Stimulated activated CD4-positive, alpha-beta T cell treated with anti-CD3 and anti-CD28 coated beads, TNF-alpha, amount 100 ng/mL, for 1 hour (primary cell): ENCODE measurements at places on chromosomes 5 and 9.
A peak's percentile ranks its signal among the peaks of the same experiment; 100 is the strongest.

GRCh38 chr5:178586396-178586795 lies 3.8 kb downstream of the COL23A1 start:
- no peak for DNase-seq

GRCh38 chr9:35832814-35833213 lies 3.8 kb downstream of the TMEM8B start:
- no peak for DNase-seq

GRCh38 chr5:107744418-107745330 lies 73.9 kb upstream of the EFNA5 start:
- no peak for DNase-seq

GRCh38 chr9:99169086-99169485 lies 52.7 kb downstream of the ALG2 start:
- no peak for DNase-seq

DNA sequence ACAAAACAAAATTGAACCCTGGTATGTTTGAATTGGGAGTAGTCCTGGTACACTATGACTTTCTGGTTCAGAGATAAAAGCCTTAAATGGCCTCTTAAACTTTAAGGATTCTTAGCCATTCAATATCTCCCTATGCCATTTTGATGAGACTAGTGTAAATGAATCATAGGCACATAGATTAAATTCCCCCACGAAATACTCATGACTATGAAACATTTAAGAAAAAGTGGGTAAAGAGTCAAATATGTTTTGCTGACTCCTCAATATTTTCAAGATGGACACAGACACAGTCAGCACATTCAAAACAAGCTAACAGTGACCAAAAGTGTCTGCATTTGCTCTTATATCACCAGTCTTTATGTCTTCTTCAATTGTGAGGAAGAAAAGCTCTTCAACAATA lies 278.3 kb downstream of the PDE4D start:
- DNase-seq: no peak

DNA sequence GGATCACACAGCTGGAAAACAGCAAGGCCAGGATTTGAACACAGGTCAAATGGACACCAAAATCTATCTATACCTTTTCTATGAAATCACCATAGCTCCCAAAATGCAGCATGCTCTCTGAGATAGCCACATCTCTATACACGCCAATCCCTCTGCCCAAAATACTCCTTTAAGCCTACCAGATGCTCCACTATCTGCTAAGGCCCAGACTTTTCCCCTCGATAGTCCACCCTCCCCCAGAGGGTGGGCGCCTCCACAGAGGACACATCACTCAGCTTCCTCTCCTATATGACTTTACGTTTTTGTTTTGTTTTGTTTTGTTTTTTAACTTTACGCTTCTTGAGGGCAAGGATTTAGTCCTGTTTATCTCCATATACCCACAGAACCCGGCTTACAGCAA lies 46.8 kb downstream of the MTMR12 start:
- DNase-seq: no peak

- no peak for DNase-seq
Measured at GRCh38 chr5:8726383-8727036, 819.4 kb downstream of the SEMA5A start.

- DNase-seq: no peak
Measured at GRCh38 chr9:119701651-119702050, 332.4 kb upstream of the BRINP1 start.

- DNase-seq: peak; percentile 14
Measured at GRCh38 chr9:29211580-29212396, 1638.5 kb upstream of the C9orf72 start.

- no peak for DNase-seq
Measured at GRCh38 chr9:131594906-131595665, 49.8 kb downstream of the PRRT1B start.

DNA sequence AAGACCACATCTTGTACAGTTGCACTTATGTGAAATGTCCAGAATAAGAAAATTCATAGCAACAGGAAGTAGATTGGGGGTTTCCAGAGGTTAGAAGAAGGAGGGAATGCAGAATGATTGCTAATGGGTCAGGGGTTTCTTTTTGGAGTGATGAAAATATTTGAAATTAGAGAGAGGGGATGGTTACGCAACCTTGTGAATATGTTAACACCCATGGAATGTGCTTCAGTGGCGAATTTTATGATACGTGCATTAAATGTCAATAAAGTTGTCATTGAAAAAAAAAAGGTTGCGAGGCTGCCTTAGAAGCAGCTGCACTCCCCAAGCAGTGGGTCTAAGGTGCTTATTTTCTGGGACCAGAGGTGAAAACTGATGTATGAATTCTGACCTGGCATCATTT lies 64.4 kb upstream of the SUB1 start:
- DNase-seq: no peak

GRCh38 chr5:89900346-89900745 lies 509.2 kb downstream of the CETN3 start:
- no peak for DNase-seq

DNA sequence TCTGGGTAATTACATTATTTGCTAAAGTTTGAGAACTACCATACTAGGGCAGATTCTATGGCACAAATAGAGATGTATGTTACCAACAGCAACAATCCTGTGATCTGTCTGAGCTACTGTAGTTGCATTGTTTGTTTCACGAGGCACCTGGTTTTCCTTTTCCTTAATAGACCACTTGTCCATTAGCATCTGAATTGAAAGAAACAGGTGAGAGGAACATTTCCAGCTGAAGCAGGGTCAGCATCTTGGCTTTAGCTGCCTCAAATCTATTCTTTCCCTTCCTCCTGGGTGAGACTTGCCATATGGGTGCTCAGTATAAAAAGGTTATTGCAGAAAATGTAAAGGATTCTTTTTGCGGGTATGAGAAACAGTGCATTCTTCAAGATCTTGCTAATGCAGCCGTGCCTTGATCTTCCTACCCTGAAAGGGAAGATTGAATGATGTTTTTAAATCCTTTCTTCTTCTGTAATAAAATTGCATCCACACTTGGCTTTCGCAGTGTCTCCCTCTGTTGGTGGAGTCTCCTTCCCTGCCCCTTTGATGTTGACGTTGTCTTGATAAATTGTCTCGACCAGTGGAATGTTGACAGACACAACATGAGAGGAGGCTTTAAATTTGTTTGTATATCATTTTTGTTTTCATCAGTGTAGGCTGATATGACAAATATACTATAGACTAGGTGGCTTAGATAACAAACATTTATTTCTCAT lies 118.0 kb upstream of the BRINP1 start:
- no peak for DNase-seq

- no peak for DNase-seq
Measured at GRCh38 chr9:123642291-123643278, 286.6 kb downstream of the CRB2 start.

- no peak for DNase-seq
Measured at GRCh38 chr5:142587354-142587965, 98.4 kb downstream of the FGF1 start.

DNA sequence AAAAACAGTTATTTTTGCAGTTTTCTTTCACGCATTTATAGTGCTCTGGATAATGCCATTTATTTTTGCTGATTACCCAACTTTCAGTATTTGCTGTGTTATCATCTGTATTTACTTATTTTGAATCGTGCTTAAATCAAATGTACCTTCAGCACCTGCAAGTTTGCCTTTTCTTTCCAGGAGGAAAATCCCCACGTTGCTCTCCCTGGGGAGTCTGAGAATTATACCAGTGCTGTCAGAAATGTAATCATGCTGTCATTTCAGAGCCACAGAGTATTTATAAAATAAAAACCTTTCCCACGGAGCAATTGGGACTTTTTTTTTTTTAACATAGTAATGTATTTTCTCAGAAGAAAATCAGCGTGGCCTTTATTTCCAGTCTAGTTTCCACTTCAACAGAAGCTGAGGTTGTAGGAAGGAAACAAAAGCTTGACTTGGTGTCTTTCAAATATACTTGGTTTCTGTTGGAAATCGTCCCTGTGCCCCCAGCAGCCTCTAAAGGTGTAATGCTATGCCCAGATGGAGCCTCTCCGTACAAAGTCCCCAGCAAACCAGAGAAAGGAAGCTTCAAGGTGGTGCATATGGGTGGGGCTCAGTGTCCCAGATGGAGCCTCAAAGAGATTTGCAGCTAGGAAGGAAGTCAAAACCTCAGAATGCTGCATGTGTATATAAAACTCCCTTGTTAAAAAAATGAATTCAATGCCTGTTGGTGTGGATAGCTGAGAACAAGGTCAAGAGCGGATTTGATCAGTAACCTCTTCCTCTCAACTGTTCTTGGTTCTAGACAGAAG lies 2.1 kb downstream of the GPR150 start:
- no peak for DNase-seq

GRCh38 chr5:93425096-93425495 lies 155.9 kb downstream of the NR2F1-AS1 start:
- no peak for DNase-seq

- no peak for DNase-seq
Measured at GRCh38 chr5:176396330-176396729, 7.8 kb downstream of the HIGD2A start.

DNA sequence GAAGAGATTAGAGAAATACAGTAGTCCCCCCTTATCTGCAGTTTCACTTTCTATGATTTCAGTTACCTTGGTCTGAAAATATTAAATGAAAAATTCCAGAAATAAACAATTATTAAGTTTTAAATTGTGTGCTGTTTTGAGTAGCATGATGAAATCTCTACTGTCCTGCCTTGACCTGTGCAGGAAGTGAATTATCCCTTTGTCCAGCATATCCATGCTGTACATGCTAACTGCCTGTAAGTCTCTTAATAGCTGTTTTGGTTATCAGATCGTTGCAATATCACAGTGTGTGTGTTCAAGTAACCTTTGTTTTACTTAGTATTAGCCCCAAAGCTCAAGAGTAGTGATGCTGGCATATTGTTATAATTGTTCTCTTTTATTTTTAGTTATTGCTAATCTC lies 11.2 kb upstream of the JAK2 start:
- no peak for DNase-seq

DNA sequence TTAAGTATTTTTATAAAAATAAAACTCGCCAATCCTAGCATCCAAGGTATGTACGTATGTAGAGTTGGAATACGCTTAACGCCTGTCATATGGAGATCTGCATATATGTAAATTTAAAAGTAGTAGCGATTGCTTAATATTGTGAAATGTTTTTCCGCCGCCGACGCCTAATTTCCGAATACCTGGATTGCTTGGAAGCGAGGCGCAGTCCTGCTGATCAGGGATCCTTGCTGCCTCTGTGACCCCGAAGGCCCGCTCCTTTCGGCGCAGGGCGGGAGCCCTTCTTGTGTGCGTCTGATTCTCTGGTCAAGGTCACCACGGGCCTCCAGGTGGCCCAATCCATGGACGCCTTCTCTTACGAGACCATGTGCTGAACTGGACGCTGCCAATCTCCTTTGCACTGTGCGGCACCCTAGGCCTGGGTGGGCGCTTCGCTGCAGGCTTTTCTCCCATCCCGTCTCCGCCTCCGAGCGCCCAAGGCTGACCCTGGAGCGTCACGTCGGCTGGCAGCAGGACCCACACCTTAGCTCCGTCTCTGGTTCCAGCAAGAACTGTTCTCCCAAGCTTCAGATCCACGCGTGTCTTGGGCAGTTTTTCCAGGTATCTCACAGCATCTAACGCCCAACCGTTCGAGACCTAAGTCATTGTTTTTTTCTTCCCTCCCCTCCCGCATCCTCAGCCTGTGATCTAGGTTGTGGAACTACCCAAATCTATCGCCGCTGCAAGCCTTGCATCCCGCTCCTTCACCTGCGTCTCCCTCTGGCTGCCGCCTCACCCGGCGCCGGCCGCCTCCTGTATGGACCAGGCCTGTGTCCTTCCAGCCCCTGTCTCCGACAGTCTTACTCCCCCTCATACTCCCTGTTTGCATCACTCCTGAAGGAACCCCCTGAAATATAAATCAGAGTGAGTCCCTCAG lies 3.6 kb upstream of the TRIM41 start:
- no peak for DNase-seq

DNA sequence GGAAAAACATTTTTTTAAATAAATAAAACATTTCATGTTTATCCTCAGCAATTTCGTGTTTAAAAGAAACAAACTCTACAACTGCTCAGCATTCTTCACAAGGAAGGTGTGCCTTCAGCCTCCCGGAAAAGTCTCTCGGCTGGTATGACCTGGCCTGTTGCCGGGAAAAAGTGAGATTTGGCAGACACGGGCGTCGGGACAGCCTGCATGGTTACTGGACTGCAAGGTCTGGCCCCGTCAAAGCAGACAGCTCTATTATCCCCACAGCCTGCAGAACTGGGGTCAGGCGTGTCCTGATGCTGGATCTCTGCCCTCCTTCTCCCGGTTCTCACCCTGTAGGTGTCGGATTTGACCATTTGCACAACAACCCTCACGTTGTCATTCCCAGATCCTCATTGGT lies 120.3 kb upstream of the SPATA31C2 start:
- DNase-seq: no peak

GRCh38 chr5:93654676-93655075 lies 71.7 kb downstream of the NR2F1 start:
- DNase-seq: no peak

DNA sequence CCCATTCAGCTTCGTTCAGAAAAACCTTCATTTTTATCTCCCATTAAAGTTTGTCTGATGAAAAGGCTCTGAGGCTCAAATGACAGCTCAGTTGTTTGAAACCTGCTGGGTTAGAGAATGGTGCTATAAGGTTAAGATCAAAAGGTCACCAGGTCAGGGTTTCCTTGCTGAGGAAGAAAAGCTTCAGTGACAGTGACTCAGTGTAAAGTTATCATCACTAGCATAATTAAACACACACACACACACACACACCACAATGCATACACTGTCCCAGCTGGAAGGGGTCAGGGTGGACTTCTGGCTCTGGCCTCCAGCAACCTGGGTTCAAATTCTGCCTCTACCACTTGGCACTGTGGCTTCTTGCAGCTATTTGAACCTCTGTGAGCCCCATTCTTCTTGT lies 281.1 kb downstream of the DOCK8 start:
- no peak for DNase-seq

- no peak for DNase-seq
Measured at GRCh38 chr5:41418220-41419031, 92.0 kb downstream of the PLCXD3 start.

- no peak for DNase-seq
Measured at GRCh38 chr5:135230251-135230925, 168.6 kb downstream of the MACROH2A1 start.

DNA sequence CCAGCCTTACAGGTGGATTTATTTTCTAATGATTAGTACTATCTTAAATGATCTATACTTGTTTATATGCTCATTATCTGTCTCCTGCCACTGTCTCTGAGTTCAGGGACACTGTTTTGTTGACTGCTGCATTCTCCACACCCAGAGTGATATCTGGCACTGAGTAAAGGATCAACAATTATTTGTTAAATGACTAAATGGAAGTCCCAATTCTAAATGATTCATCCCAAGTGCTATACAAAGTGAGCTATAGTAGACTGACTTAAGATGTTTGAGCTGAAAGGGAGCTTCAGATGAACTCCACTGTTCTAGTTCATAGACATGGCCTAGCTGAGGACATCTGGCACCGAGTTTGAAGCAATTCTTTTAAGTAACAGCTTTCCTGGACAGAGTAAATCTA lies 40.5 kb downstream of the ITGA2 start:
- DNase-seq: no peak

GRCh38 chr9:120482424-120483186 lies 97.4 kb downstream of the CDK5RAP2 start:
- no peak for DNase-seq
